ENCODE measurements at places on chromosomes 4 and X. TPM values are rescaled to one million over a fixed set of nuclear protein-coding genes. Genes with fewer than 3 reads are reported as not detected.

DNA sequence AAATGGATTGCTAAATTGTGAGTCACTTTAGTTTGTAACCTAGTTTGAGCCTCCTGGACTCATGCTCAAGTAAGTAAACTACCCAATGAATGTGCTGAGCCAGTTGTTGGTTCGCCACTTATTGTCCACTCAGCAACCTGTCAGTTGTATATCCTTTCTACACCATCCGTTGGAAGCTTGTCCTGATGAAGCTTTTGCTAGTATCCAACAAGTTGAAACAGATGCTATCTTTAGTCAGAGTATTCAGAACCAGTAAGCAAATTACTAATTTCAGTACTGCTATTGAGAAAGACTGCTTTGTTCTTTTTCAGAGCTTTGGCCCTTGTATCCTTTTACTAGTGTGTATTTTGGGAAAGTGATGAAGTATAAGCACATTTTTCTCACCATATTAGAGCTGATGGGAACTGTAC is 4.3 kb upstream of the NAA15 start:
- DNase-seq, result no peak

DNA sequence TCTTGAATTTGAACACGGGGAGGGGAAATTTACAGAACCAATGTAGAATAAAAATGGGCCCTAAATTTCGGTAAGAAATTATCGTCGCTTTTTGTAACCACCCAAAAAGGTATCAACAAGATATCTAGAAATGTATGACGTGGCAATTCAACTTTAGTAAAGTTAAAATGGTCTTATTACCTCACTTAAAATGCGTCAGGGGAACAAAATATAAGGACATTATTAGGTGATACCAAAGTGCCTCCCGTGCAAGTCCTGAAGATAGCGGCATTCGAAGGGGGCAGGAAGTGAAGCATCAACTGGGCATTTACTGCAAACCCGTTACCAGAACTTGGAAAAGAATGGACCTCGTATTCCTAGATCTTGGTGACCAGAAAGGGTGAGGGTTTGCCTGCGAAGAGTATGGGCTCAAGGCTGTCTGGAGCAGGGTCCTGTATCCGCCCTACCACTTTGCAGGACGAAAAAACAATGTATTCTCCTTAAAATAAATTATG is 980 bp downstream of the AP1S2 start:
- DNase-seq, result no peak

DNA sequence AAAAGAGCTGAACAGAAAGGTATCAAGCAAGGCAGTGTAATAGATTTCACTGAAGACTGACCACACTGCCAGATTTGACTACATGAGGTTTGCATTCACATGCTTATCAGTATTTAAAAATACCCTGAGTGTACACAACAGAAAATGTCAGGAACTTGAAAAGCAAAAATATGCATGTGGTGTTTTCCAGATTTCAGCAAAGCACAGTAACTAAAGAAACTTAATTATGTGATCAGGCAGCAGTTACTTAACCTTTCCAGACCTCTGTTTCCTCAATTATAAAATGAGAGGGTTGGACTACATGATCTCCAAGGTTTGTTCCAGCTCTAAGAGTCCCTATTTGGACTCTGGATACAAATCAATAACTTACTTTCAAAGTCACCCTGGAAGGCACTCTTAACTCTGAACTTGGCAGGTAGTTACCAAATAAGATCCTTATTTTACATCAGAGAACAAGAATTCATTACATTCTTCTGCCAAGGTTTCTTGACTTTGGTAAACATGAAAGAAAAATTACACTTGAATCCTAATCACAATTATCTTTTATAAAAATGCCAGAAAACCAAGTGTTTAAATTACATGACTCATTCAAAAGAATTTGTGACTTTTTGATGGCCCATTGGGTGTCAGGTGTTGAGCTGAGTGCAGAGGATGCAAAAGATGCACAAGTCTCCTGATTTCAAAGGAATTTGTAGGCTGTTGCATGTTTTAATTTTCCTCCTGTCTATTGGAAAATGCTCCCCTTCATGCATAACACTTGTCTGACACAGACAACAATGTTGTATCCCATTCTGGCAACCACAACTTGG is 241.6 kb downstream of the MGST2 start:
- DNase-seq, result no peak

CHST7 gene
- 5.1 TPM for polyA plus RNA-seq

GRCh38 chr4:47145630-47146029 is 114.3 kb downstream of the GABRB1 start:
- no peak for DNase-seq

GRCh38 chr4:94995684-94996394 is 238.1 kb downstream of the BMPR1B start:
- peak; percentile 90 for DNase-seq

NUDT10 gene
- 1.6 TPM for polyA plus RNA-seq

ATP1B4 gene
- 359 TPM for polyA plus RNA-seq

- DNase-seq, result no peak
These were observed 41.3 kb upstream of the ANK2 start for GRCh38 chr4:113008135-113008534.

DNA sequence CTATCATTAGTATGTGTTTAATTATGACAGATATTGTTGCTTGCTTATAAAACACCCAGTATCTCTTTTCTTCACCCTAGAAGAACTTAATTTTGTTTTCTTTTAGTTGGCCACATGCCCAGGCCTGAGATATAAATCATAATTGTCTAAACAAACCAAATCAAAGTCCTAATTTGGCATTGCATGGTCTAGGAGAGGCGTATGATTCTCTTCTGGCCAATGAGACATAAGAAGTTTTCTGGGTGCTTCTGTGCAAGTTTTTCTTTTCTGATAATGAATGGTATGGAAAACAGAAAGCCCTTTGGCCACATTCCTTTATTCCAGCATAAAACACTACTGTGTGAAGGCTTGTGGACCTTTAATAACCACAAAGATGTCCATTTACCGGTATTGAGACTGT is 192.9 kb upstream of the CTSO start:
- no peak for DNase-seq

GRCh38 chrX:55007656-55008055 is 7.5 kb downstream of the APEX2 start:
- peak; percentile 23 for DNase-seq

RADX gene
- polyA plus RNA-seq, result 3.4 TPM

TMLHE gene
- polyA plus RNA-seq, result 19.1 TPM

EVC2 gene
- 4.4 TPM for polyA plus RNA-seq

DGKQ gene
- polyA plus RNA-seq, result 5.5 TPM

CNKSR2 gene
- 3.3 TPM for polyA plus RNA-seq

- peak; percentile 28 for DNase-seq
These were observed 566.3 kb upstream of the NR3C2 start for GRCh38 chr4:149008415-149009025.

- DNase-seq, result no peak
These were observed 89.8 kb downstream of the FBXO8 start for GRCh38 chr4:174193438-174194374.

DNA sequence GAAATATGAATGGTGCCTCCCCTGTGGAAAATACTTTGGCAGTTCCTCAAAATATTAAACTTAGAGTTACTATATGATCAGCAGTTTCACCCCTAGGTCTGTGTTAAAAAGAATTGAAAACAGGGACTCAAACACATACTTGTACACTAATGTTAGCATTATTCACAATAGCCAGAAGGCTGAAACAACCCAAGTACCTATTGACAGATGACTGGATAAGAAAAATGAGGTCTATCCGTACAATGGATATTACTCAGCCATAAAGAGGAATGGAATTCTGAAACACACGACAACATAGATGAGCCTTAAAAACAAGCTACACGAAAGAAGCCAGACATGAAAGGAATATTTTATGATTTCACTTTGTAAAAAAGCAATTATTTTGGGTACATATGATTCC is 54.9 kb downstream of the PGRMC2 start:
- DNase-seq, result no peak

CYLC1 gene
- polyA plus RNA-seq, result not detected

CCNB3 gene
- 1.6 TPM for polyA plus RNA-seq

- no peak for DNase-seq
These were observed 16.8 kb upstream of the IGSF1 start for GRCh38 chrX:131305926-131306325.

GRCh38 chrX:31604629-31605221 is 532.9 kb upstream of the FTHL17 start:
- no peak for DNase-seq

- DNase-seq, result no peak
These were observed 107.2 kb downstream of the ANAPC4 start for GRCh38 chr4:25484243-25484721.

Data from muscle of leg (tissue), 16 donors.